ENCODE measurements at places on chromosomes 2 and 18. TPM values are rescaled to one million over a fixed set of nuclear protein-coding genes. Genes with fewer than 3 reads are reported as not detected.

LYPD1 gene
- polyA plus RNA-seq: not detected

CCDC68 gene
- not detected for polyA plus RNA-seq

SLC66A2 gene
- polyA plus RNA-seq: 15.7 TPM

CRYGD gene
- not detected for polyA plus RNA-seq

HOXD9 gene
- polyA plus RNA-seq: not detected

IL18RAP gene
- polyA plus RNA-seq: 0.33 TPM

CLEC4F gene
- not detected for polyA plus RNA-seq

C2orf42 gene
- polyA plus RNA-seq: 26.6 TPM

OSR1 gene
- not detected for polyA plus RNA-seq

Data from CD4-positive, alpha-beta memory T cell (primary cell).